ENCODE measurements at places on chromosomes 2 and 18.

GRCh38 chr2:185862657-185863398 lies 124.2 kb downstream of the FSIP2 start:
- no peak for DNase-seq

DNA sequence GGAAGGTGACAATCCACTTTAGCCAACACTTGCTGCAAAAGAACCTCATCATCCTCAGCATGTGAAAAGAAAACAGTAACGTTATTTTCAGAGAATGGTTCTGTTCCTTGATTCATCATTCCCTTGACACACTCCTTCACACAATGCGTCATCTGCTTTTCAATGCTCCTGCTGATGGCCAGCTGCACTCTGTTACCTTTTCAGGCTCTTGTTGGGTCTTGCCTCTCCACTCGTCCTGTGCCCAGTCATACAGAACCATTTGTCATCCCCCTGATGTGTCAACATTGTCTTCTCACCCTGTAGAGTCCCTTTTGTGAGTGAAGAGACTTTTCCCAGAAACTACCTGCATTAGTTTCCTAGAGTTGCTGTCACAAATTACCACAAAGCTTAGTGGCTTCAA lies 12.2 kb upstream of the DTNA start:
- DNase-seq, result no peak

- DNase-seq, result no peak
Observed at GRCh38 chr2:141055531-141055930, 1075.3 kb downstream of the LRP1B start.

DNA sequence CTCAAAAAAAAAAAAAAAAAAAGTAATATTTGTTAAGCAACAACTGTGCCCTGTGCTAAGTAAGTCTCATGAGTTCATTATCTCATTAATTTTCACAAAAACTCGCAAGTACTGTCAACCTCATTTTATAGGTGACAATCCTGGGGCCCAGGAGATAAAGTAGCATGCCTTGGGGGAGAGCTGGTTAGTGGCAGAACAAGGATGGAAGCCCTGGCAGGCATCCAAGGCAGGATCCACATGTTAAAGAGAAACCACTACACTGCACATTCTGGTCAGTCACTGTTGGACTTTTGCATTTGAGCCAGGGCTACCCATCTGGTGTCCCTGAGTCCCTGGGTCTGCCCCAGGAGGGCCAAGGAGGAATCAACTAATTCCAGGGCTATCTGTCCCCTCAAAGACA lies 54.6 kb downstream of the ZFP36L2 start:
- DNase-seq, result no peak

- DNase-seq, result no peak
Observed at GRCh38 chr2:71181316-71181715, 45.6 kb downstream of the PAIP2B start.

GRCh38 chr2:101253013-101253702 lies 472 bp downstream of the CNOT11 start:
- peak; percentile 60 for DNase-seq

DNA sequence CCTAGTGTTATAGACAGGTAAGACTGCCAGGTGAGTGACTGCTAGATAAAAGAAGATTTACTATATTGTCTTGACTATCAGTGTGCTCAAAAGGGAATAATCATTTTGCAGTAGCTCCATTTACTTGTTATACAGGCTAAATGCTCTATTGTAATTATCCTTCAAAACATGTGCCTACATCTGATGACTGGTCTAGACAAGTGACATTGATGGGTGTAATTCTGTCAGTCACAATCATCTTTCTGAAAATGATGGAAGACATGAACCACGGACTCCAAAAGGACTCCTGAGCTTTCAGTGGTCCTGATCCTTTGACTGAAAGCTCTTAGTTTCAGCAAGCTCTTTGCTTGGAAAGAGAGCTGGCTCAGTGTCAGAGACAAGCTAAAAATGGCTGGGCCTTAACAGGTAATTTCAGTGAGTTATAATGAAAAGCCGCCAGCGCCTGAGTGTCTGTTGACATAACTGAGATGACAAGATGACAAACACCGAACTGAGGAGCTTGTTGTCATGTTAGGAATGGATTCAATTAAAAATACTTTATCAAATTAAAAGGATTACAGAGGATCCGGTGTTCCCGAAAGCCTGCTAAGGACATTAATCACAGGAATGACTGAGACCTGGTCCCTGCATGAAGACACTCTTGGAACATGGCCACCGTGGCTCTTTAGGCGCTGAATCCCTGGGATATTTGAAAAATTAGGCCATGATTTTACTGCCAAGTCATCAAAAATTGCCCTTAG lies 141.7 kb downstream of the CMPK2 start:
- no peak for DNase-seq

GRCh38 chr18:48104705-48105104 lies 174.2 kb upstream of the SMAD2 start:
- no peak for DNase-seq

GRCh38 chr2:96921561-96922319 lies 51.9 kb upstream of the SEMA4C start:
- no peak for DNase-seq

DNA sequence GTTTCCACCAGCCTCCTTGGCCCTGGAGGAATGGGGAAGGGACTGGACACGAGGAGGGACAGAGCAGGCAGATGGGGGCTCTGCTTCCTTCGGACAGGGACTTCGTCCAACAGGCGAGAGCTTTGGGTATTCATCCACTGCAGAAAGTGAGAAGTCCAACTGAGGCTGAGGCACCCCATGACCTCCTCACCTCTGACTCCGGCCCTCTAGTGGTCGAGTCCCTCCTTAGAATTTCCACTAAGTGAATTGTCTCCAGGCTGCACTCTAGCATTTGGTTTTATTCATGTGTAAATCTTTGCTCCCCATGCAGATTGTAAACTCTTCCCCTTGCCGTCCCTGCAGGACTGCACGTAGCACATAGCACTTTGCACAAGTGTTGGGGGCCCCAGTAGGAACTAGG lies 75.6 kb downstream of the TMEM247 start:
- no peak for DNase-seq

- no peak for DNase-seq
Observed at GRCh38 chr2:197850882-197851450, 46.6 kb downstream of the PLCL1 start.

DNA sequence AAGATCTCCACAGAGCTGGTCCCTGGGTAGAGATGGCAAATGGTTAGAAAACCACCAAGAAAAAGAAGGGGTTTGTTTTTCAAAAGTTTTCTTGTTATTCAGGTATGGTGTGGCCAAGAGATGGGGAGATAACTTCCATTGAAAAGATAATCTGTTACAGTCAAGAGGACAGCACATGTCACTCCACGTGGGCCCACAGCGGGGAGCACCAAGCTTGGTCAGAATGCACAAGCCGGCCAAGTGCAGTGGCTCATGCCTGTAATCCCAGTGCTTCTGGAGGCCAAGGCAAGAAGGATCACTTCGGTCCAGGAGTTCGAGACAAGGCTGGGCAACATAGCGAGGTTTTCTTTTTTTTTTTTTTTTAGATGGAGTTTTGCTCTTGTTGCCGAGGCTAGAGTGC lies 6.0 kb upstream of the LCLAT1 start:
- no peak for DNase-seq

DNA sequence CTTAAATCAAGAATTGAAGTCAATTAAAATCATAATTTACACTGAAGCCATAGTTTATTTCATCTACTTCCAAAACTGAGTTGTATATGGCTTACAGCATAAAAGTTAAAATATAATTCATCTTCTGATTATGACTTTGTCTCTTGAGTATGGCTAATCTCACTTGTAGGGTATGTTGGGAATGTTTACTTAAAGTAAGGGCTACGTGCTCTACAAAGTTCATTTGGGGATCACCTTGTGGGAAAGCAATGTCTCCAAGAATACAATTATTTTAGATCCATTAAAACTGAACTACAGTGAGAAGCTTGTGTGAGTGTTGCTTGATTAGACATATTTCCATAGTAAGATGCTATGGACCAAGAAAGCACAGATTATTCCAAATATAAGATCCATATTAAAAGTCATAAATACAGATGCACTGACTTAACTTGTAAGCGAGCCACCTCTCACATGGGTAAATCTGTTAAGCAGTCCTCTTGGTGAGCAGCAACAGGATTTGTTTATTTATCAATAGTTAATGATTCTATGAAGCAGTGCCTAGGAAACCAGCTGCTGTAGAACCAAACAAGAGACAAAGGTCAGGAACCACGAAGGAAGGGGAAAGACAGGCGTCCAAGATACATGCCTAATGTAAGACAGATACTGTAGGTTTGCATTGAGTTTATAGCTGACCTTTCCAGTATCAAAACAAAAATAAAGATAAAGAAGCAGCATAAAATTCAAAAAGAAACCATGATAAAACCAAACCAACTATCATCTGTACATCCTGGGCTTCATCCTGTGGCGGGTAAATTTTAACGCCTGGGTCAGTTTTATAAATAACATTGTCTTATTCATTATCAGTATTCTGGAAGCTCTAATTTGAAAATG lies 24.8 kb downstream of the DSG4 start:
- no peak for DNase-seq

GRCh38 chr2:39524061-39524460 lies 87.0 kb upstream of the MAP4K3 start:
- no peak for DNase-seq

DNA sequence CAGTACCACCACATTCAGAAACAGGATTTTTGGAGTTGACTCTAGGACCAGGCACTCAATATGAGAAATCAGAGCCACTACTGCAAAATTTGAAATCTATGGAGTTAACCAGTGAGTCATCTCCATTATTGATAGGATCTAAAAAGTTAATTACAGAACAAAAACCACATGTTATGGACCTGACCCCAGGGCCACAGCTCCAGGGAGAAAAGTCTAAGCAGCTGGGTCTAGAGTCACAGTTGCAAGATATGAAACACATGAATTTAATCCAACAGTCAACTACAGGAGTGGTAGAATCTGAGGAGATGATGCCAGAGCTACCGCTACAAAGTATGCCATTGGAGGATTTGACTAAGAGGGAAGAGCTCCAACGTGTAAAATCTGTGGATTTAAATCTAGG lies 13.4 kb upstream of the ZNF512 start:
- DNase-seq, result no peak

DNA sequence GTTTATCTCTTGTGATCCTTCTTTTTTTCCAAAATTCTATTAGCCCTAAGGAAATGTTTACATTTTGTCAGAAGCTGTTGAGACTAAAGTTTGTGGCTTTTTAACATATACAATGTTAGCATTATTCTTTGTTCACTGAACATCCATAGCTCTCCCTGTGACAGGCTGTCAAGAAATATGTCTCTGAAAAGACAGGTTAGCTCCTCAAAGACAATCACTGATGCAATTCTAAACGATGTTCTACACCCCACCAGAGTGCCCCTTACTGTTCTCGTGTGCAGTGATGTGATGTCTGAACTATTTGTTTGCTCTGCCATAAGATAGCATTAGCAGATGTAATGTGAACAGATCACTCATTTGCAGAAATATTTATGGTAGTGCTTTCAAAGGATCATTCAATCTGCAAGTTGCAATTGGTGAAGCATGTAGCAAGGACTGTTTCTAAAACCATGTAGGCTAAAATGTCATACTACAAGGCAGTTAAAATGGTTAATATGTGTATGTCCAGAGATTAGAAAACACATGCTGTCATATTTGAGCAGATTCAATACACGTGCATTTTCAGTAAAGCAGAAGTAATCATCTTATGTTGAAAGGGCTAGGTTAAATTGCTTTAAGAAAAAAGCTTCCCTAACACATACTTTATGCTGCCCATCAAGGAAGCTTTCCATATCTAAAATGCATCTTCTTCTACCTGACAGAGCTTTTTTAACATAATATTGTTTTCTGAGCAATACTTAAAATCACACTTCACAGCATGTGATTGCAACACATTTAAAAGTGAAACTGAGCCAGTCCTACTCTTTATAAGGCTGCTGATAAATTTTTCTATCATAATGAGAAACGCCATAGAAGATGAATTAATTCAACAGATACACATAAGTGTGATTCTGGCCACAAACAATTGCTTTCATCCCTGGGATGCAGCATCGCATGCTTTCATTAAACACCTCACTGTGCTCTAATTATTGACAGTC lies 285.7 kb upstream of the UBE2E3 start:
- DNase-seq, result no peak

GRCh38 chr2:25190536-25190935 lies 22.2 kb upstream of the POMC start:
- DNase-seq, result no peak

GRCh38 chr2:69918401-69918800 lies 3.5 kb downstream of the MXD1 start:
- DNase-seq, result no peak

- no peak for DNase-seq
Observed at GRCh38 chr2:176619504-176619903, 350.3 kb downstream of the MTX2 start.

DNA sequence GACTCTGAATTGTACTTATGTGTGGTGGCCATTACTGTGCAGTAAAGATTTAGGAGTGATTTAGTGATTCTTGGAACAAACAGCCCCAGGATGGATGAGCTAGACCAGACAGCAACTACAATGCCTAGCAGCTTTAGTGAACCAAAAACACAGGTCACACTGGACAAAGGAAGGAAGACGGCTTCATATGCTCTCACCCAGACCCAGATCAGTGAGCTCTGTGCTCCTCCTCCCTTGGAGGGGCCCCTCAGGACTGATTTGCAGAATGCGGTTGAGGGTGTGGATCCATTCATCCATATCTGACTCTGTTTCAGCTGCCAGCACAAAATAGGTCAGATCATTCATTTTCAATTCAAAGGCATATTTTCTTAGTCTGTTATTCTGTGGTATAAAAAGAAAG lies 159.7 kb upstream of the CCDC195 start:
- no peak for DNase-seq

- no peak for DNase-seq
Observed at GRCh38 chr2:112198780-112199179, 56.1 kb downstream of the ZC3H8 start.

DNA sequence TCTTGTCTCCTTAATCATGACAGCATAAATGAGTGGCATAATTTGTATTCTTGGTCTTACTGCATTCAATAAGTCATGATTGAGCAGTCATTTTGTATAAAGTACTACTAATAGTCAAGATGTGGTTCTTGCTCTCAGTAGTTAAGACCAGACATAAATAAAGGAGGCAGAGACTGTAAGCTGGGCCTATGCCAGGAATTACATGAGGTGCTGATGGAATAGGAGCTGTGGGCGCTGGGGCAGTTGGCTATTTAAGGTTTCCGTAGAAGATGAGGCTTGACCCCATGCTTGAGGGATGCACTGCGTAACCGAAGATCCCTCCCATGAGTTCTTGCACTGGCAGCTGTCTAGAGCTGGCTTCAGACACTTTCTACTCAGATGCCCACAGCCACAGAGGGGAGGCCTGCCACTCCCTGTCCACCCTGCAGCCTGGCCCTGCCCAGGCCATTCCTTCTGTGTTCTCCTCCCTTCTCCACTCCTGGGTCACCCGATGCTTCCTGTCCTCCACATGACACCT lies 150.9 kb upstream of the REV1 start:
- DNase-seq, result no peak

DNA sequence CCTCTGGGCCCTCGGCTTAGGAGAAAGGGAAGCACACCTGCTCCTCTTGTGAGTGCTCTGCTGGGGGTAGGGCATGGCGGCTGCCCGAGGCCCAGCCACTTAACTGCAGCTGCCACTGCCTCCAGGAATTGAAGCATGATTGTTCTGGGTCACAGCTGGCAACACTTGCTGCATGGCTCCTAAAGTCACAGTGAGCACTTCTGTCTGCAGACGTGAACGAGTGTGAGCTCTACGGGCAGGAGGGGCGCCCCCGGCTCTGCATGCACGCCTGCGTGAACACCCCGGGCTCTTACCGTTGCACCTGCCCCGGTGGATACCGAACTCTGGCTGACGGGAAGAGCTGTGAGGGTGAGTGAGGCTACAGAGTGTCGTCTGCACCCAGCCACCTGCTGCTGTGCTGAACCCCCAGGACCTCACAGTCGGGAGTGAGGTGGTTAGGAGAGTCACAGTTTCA lies 44.4 kb downstream of the FBLN7 start:
- peak; percentile 48 for DNase-seq

GRCh38 chr2:106812383-106812782 lies 73.6 kb downstream of the ST6GAL2 start:
- no peak for DNase-seq

All from stimulated activated CD4-positive, alpha-beta T cell treated with anti-CD3 and anti-CD28 coated beads, Interleukin-15, amount 100 ng/mL, for 1 hour (primary cell).